ENCODE measurements at places on chromosomes 3 and 15. TPM values are rescaled to one million over a fixed set of nuclear protein-coding genes. Genes with fewer than 3 reads are reported as not detected.

FBXO40 gene
- 0.05 TPM for total RNA-seq

GRCh38 chr3:111723293-111724215 is 128.4 kb upstream of the ZBED2 start:
- DNase-seq, result peak; percentile 83

GRCh38 chr15:85374831-85375230 is 5.6 kb upstream of the AKAP13 start:
- DNase-seq, result no peak

KLHL40 gene
- not detected for total RNA-seq

CPA3 gene
- total RNA-seq, result not detected

GRCh38 chr3:156150434-156151066 is 30.2 kb downstream of the KCNAB1 start:
- DNase-seq, result peak; percentile 69

- no peak for DNase-seq
Measured at GRCh38 chr3:65950340-65951326, 88.1 kb downstream of the MAGI1 start.

GRCh38 chr3:184531626-184532280 is 29.8 kb upstream of the EPHB3 start:
- peak; percentile 38 for DNase-seq

- peak; percentile 99 for DNase-seq
Measured at GRCh38 chr3:112002096-112002971, 3.6 kb downstream of the TAGLN3 start.

GRCh38 chr3:278300-279064 is 81.9 kb downstream of the CHL1 start:
- no peak for DNase-seq

GRCh38 chr3:180828723-180829408 is 83.6 kb upstream of the FXR1 start:
- DNase-seq, result no peak

DNA sequence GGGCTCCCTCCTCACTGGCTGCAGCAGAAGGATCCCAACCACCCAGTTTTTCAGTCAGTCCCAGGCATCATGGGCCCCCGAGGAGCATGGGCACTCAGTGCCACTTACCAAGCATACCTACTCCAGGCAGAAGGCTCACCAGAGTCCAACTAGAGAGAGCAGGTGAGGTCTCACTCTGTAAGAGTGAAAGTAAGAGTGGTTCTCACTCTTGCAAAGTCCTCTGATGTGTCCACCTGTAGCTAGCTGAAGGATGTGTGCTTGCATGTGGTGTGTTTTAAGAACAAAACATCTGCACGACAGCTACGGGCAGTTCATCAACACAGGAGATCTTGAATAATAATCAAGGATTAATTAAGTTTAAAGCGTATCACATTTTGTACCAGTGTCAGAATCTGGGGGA is 49.7 kb downstream of the CCK start:
- no peak for DNase-seq

STRIT1 gene
- total RNA-seq, result not detected

GRCh38 chr15:76337059-76337695 is 604 bp downstream of the ISL2 start:
- no peak for DNase-seq

GRCh38 chr15:85504749-85505676 is 124.6 kb downstream of the AKAP13 start:
- DNase-seq, result peak; percentile 35

- no peak for DNase-seq
Measured at GRCh38 chr3:111949712-111950111, 29.1 kb upstream of the ABHD10 start.

GRCh38 chr15:79675982-79676381 is 220.8 kb downstream of the MTHFS start:
- DNase-seq, result no peak

CIDEC gene
- total RNA-seq, result 0.14 TPM

GRCh38 chr3:95899494-95899893 is 914.9 kb upstream of the EPHA6 start:
- DNase-seq, result no peak

Data from HT1080 (cell line).